Fibroblast of lung (primary cell): ENCODE measurements at places on chromosomes 1 and 21. TPM values are rescaled to one million over a fixed set of nuclear protein-coding genes. Genes with fewer than 3 reads are reported as not detected.
A peak's percentile ranks its signal among the peaks of the same experiment; 100 is the strongest.

DNA sequence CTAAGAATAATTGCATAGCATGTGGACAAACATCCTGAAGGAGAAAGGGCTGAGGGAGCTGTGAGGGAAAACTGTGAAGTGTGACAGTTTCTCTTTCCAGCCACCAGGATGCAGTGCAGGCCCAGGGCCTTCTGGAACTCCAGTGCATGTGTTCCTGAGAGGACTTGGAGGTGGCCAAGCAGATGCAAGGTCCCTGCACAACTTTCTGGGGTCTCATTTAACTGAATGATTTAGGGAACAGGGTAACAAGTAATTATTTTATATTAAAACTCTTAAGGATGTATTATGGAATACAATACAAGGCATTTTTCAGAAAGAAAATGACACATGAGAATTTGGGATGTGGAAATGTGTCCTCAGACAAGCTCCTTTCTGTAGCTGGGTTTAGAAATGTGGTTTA lies 61.2 kb upstream of the MCOLN3 start:
- DNase-seq = peak; percentile 55

GRCh38 chr21:14688412-14688811 lies 142.3 kb upstream of the SAMSN1 start:
- no peak for DNase-seq

ATP6V0B gene
- total RNA-seq = 102 and 121 TPM in 2 replicates

DNA sequence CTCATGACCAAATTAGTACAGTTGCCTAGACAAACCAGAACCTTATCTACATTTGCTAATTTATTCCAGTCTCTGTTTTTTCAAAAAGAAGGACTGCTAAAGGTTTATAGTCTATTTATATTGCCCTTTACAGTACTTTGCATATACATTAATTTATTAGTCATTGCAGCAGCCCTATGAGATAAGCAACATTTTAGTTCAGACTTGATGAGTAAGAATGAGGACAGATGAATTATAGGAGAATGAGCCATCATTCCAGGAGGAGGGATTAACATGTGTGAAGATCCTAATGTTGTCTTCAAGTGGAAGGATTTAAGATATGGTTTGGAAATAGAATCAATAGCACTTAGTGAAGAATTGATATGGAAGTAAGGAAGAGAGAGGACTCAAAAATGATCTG lies 152.4 kb downstream of the KCTD3 start:
- peak; percentile 25 for DNase-seq

- no peak for DNase-seq
Measured at GRCh38 chr1:160351629-160352028, 8.4 kb downstream of the NCSTN start.

DNA sequence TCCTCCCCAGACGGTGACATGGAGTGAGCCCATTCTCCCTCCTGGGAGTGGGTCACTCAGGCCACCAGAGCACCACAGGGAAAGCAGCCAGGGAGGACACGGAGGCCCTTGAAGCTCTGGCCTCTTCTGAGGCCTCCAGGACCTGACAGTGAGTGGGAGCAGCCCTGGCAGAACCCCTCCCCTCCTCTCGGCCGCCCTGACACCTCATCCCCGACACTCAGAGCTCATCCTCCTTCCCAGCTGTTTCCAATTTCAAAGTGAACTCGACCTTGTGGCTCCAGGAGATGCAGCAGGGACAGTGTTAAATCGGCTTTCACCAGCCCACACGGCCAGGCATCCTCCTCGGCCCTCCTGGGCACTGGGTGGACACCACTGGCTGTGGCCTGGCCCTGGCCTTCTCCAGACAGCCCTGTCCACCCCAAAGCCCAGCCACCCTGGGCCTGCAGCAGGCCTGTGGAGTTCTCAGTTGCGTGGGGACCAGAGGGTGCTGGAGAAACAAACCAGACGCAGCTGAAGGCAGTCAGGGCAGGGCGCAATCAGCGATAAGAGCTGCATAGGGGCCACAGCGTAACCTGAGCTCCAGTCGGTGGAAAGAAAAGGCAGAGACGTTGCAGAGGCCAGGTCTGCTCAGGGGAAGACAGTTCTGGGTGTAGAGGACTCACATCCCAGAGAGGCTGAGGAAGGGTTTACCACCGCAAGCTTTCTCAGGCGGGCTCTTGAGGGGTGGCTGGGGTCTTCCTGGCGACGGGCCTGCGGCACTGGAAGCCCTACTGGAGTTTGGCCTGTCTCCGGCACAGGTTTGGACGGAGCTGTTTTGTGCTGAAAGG lies 27.1 kb downstream of the FTCD start:
- DNase-seq = no peak

DNA sequence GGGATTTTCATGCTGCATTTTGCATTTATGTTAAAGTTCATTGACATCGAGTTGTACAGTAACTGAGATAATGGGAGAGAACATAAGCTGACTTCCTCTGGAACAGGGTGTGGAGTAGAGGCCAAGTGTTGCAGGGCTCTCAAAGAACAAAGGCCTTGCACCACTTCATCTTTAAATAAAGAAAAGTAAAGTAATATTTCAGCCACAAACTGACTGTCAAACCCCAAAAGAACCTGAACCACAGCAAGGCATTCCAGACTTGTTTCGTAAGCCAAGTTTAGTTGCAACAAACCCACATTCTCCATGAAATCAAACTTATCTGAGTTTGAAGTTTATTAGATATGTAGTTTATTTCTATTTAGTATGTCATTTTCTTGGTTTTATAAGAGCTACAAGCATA lies 19.1 kb upstream of the HMGCS2 start:
- DNase-seq = peak; percentile 66

DNA sequence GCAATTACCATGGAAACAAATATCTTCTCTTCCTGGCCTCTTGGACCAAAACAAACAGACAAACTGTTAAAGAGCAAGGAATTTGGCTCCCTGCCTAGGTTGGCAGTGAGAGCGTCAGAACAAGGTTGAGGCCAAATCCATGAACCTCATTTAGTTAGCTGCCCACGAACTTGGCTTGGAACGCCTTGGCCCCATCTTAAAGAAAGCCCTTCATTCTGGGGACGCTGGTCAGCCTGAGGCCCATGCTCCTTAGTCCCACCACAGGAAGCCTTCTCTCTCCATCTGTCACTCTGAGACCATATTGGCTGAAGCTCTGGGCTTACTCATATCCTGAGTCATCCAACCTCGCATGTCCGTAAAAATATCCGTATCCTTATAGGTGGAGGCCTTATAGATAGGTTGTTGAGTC lies 62.4 kb upstream of the DIRAS3 start:
- peak; percentile 95 for DNase-seq

- DNase-seq = no peak
Measured at GRCh38 chr1:178119628-178120027, 25.7 kb downstream of the RASAL2 start.

- no peak for DNase-seq
Measured at GRCh38 chr1:147648933-147649332, 21.4 kb downstream of the ACP6 start.
